ENCODE measurements at places on chromosomes 2 and 18.

DNA sequence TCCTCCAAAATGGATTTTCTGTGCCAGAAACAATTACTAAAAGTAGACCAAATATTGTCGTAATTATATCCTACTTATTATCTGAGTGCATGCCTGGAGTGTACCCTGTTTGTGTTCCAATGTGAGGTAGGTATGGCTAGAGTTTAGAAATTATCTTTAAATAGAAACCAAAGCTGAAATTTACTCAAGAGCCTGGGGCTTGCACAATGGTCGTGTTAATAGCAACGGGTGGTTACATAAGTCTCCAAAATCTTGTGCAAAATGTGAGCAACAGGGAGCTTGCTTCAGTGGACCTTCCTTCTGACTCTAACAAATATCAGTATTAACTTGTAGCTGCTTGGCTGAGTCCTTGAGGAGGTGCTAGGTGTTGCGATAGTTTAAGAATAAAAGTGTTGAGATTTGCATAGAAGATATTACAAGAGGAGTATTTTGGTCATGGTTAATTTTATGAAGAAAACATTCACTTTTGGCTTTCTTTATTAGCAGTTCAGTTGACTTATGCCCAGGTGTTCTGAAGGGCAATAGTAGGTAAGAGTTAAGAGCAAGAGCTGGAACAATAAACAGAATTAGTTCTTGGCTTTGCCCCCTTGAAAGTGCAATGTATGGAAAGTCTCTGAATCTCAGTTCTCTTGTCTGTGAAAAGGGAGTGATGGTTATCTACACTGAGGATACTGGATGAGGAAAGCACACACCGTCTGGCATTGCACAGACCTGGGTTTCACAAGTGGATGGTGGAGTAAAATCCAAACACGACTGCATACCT lies 4.6 kb downstream of the CXCR4 start:
- DNase-seq: no peak

GRCh38 chr18:65762556-65762955 lies 11.7 kb downstream of the CDH7 start:
- no peak for DNase-seq

- no peak for DNase-seq
These were observed 31.0 kb downstream of the COL4A4 start for GRCh38 chr2:227132986-227133385.

- DNase-seq: no peak
These were observed 632.7 kb upstream of the ID2 start for GRCh38 chr2:8049176-8049575.

DNA sequence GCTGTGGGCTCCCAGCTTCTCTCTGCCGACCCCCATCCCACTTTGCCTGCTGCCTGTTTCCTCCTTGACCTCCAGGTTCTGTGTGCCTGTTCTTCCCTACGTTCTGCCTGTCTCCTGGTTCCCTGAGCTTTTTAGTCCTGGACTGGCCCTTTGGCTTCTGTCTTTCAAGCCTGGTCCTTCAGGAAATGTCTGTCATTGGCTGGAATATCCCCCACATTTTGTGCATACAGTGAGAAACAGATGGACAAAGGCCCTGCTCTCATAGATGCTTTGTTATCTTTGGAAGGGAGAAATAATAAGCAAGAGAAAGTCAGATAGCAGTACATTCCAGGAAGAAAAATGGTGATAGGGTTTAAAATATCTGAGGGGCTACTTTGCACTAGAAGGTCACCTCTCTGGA lies 5.7 kb downstream of the MGAT5 start:
- DNase-seq: no peak

DNA sequence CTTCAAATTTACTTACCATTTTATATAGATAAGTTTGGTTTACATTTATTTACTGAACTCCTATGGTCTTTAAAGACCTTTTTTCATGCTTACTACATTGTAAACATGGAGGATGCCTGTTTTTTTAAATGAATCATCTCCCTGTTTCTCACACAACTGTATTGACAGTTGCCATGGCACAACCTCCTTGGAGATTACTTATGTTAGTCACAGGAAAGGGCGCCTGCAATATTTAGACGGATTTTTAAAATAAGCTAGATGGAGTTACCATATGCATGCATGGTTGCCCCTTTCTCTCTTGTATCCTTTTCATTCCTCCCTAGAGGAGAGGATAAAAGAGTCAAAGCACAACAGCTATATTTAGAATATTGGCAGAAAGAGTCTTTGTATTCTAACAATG lies 34.8 kb upstream of the CCDC102B start:
- no peak for DNase-seq

DNA sequence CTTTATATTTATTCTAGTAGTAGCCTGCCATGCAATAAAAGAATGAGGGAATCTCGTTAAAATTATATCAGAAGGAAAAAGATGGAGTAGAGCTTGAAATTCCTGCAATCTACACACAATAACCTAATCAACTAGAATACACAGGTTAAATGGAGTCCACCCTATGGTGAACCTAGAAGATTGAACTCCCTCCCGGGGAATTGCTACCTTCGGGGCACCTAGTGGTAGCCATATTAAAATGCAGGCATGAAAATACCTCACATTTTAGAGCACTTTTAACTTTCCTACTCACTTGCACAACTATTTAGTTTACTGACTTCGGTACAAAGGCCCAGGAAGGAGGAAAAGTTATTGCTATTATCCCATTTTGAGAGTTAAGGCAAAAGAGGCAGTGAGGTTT lies 174.5 kb downstream of the SS18 start:
- DNase-seq: no peak

GRCh38 chr2:15043336-15044058 lies 411.0 kb downstream of the LRATD1 start:
- no peak for DNase-seq

All from NCI-H2171 (cell line).